Small intestine (tissue), 16 donors: ENCODE measurements at places on chromosomes 7 and 10.

GRCh38 chr10:7260412-7260900 lies 150.4 kb downstream of the SFMBT2 start:
- no peaks in the 10 kb centered on the region for H3K4me1 ChIP-seq
- H3K27ac ChIP-seq = no peak overlapping the region
- H3K27me3 ChIP-seq = no peaks in the 10 kb centered on the region
- H3K4me3 ChIP-seq = no peak overlapping the region
- peak; percentile 44 for DNase-seq
- no peaks in the 10 kb centered on the region for H3K36me3 ChIP-seq

DNA sequence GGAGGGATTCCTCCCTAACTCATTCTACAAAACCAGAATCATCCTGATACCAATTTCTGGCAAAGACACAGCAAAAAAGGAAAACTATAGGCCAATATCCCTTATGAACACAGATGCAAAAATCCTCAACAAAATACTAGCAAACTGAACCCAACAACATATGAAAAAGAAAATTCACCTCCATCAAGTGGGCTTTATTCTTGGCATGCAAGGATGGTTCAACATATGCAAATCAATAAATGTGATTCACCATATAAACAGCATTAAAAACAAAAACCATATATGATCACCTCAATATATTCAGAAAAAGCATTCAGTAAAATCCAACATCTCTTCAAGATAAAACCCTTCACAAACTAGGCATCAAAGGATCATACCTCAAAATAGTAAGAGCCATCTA lies 23.5 kb downstream of the SNX13 start:
- no peaks in the 10 kb centered on the region for H3K27me3 ChIP-seq
- no peaks in the 10 kb centered on the region for H3K4me1 ChIP-seq
- H3K4me3 ChIP-seq = no peak overlapping the region
- DNase-seq = no peak
- no peak overlapping the region for H3K27ac ChIP-seq
- no peaks in the 10 kb centered on the region for H3K36me3 ChIP-seq

DNA sequence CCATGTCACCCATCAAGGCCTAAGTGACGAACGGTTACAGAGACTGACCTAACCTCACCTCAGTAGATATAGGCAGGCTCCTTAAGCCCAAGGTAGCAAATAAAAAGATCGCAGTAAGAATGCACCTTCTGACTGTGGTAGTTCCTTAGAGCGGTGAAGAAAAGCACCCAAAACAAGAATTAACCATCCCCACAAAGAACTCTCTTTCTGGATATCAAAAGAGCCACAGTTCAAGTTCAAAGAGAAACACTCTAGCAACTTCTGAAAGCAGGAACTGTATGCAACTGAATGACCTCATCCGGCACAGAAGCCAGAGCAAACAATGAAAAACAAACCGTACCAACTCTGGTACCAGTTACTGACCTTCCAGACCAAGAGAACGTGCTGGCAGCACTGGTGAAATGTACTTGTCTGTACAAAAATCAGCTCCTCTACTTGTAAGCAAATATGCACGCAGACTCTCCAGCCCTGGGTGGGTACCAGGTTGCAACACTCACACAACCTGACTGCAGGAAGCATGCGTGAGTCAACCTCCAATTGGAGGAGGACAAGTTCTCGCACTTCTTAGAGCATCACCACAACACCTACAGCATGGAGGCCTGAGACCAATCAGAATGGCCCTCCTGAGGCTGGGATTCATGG lies 202.7 kb downstream of the FAM107B start:
- H3K27me3 ChIP-seq = no peaks in the 10 kb centered on the region
- H3K27ac ChIP-seq = peak overlapping the region; percentile 24
- peaks cover 8% of the 10 kb centered on the region for H3K4me1 ChIP-seq
- peak; percentile 42 for DNase-seq
- H3K4me3 ChIP-seq = no peak overlapping the region
- H3K36me3 ChIP-seq = peaks cover 13% of the 10 kb centered on the region

DNA sequence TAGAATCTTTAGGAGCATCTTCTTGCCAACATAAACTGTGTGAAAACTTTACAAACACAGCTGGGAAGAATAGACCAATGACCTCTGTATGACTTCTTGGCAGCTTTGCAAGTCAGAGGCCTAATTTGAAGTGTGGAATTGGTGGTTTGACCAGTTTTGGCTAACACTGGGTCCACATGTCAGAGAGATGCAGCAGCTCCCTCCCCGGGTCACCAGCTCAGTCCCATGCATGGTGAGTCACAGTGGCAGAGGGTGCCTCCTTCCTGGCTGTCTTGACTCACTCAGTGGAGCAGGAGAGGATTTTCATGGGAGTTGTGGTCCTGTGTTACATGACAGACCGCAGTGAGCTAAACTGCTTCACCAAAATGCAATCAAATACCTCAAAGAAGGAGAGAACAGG lies 8.2 kb upstream of the STARD3NL start:
- no peak overlapping the region for H3K27ac ChIP-seq
- no peak for DNase-seq
- H3K4me1 ChIP-seq = no peaks in the 10 kb centered on the region
- no peaks in the 10 kb centered on the region for H3K36me3 ChIP-seq
- H3K27me3 ChIP-seq = no peaks in the 10 kb centered on the region

DNA sequence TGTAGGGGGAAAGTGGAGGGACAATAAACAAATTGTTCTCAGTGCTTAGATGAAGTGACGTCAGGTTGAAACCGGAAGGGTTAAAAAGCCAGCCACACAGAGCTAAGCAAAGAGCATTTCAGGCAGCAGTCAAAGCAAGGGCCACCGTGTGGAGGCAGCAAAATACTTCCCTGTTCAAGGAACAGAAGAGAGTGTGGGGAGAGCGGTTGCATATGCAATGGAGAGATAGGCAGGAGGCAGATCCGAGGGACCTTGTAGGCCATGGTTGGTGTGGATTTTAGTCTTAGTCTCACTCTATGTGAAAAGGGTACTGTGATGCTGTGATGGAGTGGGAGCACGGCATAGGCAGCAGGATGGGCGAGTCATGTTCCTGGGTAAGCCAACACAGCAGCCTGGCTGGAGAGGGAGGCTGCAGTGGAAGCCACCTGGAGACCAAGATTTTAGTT lies 3.8 kb upstream of the STN1 start:
- DNase-seq = peak; percentile 58
- no peak overlapping the region for H3K4me3 ChIP-seq

- DNase-seq = no peak
- H3K4me1 ChIP-seq = no peaks in the 10 kb centered on the region
- H3K4me3 ChIP-seq = no peak overlapping the region
These were observed 31.5 kb upstream of the OR9A4 start for GRCh38 chr7:141884539-141885225.

DNA sequence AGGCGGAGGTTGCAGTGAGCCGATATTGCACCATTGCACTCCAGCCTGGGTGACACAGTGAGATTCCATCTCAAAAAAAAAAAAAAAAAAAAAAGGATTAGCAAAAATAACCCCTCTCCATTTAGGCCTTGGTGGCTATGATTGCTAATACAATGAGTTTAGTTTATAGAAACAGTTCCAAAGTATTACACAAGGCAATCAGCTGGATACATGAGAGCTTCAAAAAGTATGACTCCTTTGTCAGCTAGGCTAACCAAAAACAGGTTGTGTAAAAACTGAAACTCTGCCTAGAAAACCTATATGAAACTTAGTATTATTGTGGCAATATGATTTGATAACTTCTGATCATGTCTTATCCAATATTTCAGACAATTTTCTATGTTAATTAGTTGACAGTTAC lies 57.2 kb downstream of the SUGCT start:
- no peak for DNase-seq
- no peak overlapping the region for H3K27ac ChIP-seq

DNA sequence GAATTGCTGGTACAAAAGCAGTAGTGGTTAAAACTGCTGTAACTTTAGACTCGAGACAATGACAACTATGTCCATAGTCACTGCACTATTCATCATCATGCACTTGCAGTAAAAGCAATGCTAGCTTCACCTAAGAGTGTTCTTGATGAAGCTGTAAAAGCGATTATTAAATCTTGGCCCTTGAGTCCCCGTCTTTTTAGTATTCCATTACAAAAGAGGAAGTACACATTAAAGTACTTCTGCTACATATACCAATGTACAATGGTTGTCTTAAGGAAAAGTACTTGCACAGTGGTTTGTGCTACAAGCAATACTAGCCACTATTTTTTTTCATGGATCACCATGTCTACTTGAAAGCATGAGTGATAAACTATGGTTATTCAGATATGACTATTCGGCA lies 78.3 kb downstream of the ATAD1 start:
- H3K4me1 ChIP-seq = no peaks in the 10 kb centered on the region
- DNase-seq = no peak
- no peak overlapping the region for H3K4me3 ChIP-seq
- no peaks in the 10 kb centered on the region for H3K27me3 ChIP-seq
- peaks cover 22% of the 10 kb centered on the region for H3K36me3 ChIP-seq
- H3K27ac ChIP-seq = no peak overlapping the region

DNA sequence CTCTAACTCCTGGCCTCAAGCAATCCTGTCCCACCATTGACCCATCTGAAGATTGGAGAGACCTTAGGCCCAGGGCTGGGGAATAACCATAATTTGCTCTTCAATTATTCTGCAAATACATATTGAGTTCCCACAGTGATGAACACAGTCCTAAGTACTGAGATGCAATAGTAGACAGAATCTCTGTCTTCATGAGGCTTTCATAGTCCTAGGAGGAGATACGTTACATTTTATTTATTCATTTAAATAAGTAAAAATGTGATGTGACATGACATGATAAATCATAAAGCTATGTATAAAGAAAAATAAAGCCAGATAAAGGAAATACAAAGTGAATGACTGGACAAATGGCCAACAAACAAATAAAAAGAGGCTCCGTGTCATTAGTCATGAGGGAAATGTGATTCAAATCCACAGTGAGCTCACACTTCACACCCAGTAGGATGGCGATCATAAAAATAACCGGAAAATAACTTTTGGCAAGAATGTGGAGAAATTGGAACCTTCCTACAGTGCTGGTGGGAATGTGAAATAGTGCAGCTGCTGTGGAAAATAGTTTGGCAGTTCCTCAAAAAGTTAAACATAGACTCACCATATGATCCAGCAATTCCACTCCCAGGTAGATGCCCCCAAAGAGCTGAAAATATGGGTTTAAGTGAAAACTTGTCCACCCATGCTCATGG lies 52.1 kb upstream of the JCAD start:
- no peaks in the 10 kb centered on the region for H3K4me1 ChIP-seq
- no peaks in the 10 kb centered on the region for H3K27me3 ChIP-seq
- no peak overlapping the region for H3K4me3 ChIP-seq
- H3K36me3 ChIP-seq = no peaks in the 10 kb centered on the region
- H3K27ac ChIP-seq = no peak overlapping the region

DNA sequence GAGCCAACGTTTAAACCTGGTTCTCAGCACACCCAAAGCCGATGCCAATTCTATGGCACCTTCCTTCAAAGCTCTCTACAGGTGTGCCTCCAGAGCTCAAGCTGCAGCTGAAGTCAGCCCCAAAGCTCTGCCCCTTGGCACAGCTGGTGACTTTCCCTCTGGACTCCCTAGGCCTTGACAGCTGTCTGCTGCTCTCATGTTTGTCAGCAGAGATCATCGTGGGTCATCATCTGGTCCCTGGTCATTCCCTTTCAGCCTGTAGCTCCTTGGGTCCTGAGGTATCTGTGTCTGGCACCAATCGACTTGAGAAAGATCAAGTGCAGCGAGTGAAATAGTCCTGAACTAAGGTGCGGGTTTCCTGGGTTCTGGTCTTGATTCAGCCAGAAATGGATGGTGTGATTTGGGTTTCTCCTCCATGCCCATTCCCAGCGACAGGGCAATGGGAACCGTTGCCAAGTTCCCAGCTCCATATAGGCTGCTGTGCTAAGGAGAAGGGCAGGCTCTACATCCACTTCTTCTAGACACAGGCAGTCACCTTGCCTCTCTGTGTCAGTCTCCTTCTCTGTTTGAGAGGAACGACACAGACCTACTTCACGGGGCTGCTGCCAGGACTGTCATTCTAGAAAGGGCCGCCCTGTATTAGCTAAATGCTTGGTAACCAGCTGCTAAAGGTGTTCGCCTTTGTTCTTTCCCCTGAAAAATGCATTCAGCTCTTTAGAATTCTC lies 3.6 kb downstream of the PKD1L1 start:
- no peaks in the 10 kb centered on the region for H3K36me3 ChIP-seq
- no peak overlapping the region for H3K4me3 ChIP-seq
- H3K27me3 ChIP-seq = no peaks in the 10 kb centered on the region
- H3K27ac ChIP-seq = no peak overlapping the region
- peaks cover 21% of the 10 kb centered on the region for H3K4me1 ChIP-seq

DNA sequence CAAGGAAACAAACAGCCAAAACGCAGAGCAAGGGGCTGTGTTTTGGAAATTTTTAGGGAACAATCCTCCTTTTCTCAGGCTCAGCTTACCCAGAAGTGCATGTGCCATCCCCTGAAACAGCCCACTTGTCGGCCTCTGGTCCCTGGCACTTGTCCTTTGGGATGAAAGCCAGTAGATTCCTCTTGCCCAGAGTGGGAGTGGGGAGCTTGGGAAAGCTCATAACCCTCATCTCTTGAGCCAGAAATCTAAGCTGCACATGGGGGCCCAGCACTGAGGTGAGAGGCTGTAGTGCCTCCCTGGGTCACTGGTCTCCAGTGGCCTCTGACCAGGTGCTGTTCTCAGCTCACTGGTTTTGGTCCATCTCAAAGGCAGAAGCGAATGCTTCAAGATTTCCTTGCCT lies 150.3 kb downstream of the RNF216 start:
- no peak overlapping the region for H3K27ac ChIP-seq
- no peak overlapping the region for H3K4me3 ChIP-seq
- H3K36me3 ChIP-seq = peaks cover 2% of the 10 kb centered on the region

GRCh38 chr7:17671956-17672355 lies 268.3 kb downstream of the SNX13 start:
- H3K4me1 ChIP-seq = no peaks in the 10 kb centered on the region
- no peak for DNase-seq
- no peaks in the 10 kb centered on the region for H3K27me3 ChIP-seq
- no peaks in the 10 kb centered on the region for H3K36me3 ChIP-seq

DNA sequence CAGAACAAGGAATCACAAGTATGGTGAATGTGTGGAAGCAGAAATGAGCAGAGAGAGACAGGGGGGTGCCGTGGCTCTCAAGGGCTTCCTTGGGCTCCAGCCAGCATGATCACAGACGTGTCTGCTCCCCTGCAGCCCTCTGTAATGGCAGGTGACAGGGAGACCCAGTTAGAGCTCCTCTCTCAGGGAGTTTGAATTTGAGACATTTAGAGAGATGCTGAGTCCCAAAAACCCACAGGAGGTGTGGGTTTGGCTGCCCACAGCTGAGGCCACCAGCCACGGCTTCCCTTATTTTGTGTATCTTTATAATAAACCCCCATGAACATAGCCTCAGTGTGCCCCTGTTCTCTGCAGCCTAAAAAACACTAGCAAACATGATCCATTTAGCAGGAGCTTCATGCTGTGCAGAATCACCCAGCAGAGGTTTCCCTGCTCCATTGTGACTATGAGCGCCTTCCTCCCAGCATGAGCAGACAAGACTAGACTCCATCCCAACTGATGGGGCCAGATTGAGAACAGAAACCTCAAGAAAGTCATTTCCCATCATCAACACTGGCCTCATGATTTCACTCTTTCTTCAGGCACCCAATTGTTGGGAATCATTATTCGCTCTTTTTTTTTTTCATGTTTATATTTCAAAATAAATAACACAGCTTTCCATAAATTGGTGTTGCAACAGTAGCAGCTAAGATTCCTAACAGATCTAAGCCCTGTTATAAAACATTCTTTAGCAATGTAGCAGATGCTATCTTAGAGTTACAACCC lies 13.4 kb downstream of the NOD1 start:
- DNase-seq = no peak
- H3K27me3 ChIP-seq = no peaks in the 10 kb centered on the region
- H3K4me3 ChIP-seq = no peak overlapping the region
- H3K27ac ChIP-seq = peak overlapping the region; percentile 47
- H3K4me1 ChIP-seq = no peaks in the 10 kb centered on the region

GRCh38 chr10:62426600-62426999 lies 52.4 kb downstream of the ZNF365 start:
- H3K4me3 ChIP-seq = no peak overlapping the region
- no peaks in the 10 kb centered on the region for H3K27me3 ChIP-seq
- H3K27ac ChIP-seq = no peak overlapping the region
- H3K4me1 ChIP-seq = no peaks in the 10 kb centered on the region
- no peaks in the 10 kb centered on the region for H3K36me3 ChIP-seq
